ENCODE measurements at places on chromosomes 5 and 9.

- no peak for DNase-seq
Observed at GRCh38 chr9:130246126-130246525, 19.4 kb upstream of the HMCN2 start.

GRCh38 chr5:1521671-1522600 is 1.8 kb downstream of the LPCAT1 start:
- DNase-seq, result no peak

DNA sequence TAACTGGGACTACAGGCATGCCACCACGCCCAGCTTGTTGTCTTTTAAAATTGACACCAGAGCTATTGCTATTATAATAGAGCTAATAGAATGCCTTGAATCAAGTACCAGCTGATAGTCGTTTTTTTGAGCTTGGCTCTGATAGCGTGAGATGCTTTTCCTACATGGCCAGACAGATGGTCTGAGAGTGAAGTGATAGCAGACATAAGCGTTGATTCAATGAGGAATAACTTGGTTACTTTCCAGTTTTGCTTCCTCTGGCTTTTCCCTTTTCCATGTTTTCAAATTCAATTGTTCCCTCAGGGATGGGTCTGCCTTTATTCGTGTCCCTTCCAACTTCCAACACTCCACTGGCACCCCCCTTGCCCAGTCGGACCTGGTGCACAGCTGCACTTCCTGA is 15.4 kb downstream of the AGXT2 start:
- no peak for DNase-seq

- no peak for DNase-seq
Observed at GRCh38 chr9:86324901-86325300, 29.3 kb downstream of the TUT7 start.

GRCh38 chr5:176768174-176768970 is 42.0 kb upstream of the UNC5A start:
- DNase-seq, result no peak

Data from NCI-H510A treated with DMSO at 0.1 percent for 48 hours (cell line).